ENCODE measurements at places on chromosomes 11 and 22.

- no peak for DNase-seq
Measured at GRCh38 chr11:60310407-60310998, 16.6 kb upstream of the MS4A6E start.

DNA sequence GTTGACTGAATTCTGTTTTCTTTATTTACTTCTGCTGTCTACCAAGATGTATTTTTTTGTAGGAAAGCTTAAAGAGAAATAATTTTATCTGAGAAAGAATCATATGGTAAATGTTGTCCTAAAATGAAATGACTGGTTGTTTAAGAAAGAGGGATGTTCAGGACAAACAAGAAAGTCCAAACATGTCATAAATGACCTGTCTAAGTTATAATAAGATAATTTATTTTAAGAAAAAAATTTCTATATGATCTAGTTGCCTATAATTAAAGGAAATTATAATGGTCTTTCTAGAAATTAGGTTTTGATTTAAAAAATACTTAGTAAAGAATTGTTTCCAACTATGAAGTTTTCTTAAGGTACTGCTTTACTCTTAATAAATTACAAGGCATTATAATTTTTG, 10.5 kb downstream of the SCGB2A2 start:
- DNase-seq: no peak

DNA sequence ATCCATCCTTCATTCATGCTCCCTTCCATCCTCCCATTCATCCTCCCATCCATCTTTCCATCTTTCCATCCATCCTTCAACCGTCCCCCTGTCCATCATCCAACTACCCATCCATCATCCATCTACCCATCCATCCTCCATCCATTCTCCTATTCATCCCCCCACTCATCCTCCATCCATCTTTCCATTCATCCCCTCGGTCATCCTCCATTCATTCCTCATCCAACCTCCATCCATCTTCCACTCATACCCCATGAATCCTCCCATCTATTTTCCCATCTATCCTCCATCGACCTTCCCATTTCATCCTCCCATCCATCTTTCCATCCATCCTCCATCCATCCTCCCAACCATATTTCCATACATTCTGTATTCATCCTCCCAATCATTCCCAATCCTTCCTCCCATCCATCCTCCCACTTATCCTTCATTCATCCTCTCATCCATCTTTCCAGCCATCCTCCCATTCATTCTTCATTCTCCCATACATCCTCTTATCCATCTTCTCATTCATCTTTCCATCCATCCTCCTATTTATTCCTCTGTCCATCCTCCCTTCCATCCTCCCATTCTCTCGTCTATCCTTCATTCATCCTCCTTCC, 29.9 kb downstream of the IGLL1 start:
- no peak for DNase-seq

- DNase-seq: peak; percentile 34
Measured at GRCh38 chr11:118042796-118043195, 34.1 kb upstream of the TMPRSS4 start.

- DNase-seq: no peak
Measured at GRCh38 chr11:28090052-28090749, 17.8 kb downstream of the KIF18A start.

GRCh38 chr11:63019506-63019905, 3.9 kb upstream of the SLC22A8 start:
- DNase-seq: no peak

DNA sequence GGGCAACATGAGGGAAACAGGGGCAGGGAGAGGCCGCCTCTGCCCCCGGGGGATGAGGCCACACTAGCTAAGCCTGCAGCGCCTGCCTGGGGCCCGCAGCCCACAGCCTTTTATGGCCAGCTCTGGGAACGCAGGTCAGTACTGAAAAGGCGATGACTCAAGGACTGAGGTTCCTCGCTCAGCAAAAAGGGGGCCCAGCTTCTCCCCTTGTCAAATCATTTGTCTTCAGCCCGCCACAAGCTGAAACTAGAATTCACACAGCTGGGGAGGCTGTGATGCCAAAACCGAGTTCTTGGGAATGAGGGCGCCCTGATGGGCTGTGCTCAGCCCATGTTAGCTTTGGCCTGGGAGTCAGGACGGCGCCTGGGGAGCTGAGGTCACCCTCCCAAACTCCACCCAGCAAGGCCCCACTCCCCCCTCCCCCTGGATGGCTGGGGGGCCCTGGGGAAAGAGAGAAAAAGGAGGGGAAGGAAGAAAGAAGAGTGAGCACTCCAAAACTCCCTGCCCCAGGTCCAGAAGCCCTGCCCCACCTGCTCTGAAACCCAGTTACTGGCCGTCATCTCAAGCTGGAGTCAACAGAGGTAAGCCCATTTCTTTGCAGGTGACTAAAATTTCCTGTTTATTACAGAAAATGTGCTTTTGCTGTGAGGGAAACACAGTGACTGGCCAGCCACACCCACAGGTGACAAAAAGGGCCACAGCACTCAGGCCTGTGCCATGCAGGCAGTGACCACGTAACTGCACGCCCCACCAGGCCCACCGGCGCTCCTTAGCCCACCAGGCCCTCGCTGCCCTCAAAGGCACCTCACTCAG, 13.7 kb downstream of the EHD1 start:
- no peak for DNase-seq

GRCh38 chr11:119251114-119251513, 45.0 kb downstream of the CBL start:
- no peak for DNase-seq

DNA sequence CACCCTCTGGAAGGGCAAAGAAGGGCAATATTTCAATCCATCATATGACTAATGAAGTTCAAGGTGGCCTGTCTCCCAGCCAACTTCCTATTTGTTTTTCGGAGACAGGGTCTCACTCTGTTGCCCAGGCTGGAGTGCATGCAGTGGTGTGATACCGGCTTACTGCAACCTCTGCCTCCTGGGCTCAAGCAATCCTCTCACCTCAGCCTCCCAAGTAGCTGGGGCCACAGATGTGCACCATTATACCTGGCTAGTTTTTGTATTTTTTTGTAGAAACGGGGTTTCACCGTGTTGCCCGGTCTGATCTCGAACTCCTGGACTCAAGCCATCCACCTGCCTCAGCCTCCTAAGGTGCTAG, 13.4 kb downstream of the ABTB2 start:
- no peak for DNase-seq

DNA sequence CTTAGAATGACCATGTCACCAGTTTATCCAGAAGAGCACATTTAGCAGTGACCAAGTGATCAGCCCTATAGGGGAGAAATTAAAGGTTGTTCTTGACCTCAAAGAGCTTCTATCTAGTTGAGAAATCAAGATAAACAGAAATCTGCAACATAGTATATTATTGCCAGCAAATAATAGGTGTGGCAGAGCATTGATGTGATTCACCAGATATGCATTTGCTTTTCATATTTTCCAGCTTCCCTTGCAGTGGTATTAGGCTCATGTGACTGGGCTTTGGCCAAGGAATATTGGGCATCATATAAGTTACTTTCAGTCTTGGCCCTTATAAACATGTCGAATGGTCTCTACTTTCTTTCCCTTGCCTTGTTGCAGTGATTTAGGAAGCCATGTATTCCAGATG, 34.5 kb downstream of the COMMD9 start:
- no peak for DNase-seq

GRCh38 chr11:84681456-84681855, 945.7 kb downstream of the DLG2 start:
- DNase-seq: no peak

GRCh38 chr11:14366936-14367335, 8.0 kb upstream of the RRAS2 start:
- DNase-seq: peak; percentile 35

Measured in CD4-positive, alpha-beta T cell treated with Interleukin-15 for 4 hours (primary cell).